Caudate nucleus (tissue), 63 donors: ENCODE measurements at places on chromosomes 12 and 14.

DNA sequence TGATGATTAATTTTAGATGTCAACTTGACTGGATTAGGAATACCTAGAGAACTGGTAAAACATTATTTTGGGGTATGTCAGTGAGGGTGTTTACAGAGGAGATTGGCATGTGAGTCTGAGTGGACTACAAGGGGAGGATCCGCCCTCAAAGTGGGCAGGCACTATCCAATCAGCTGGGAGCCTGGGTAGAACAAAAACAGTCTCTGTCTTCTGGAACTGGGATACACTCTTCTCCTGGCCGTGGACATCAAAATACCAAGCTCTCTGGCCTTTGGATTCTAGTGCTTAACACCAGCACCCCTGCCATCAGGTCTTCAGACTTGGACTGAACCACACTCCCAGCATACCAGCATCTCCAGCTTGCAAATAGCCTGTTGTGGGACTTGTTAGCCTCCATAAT, 4.4 kb upstream of the SCAF11 start:
- peak; percentile 41 for DNase-seq

DNA sequence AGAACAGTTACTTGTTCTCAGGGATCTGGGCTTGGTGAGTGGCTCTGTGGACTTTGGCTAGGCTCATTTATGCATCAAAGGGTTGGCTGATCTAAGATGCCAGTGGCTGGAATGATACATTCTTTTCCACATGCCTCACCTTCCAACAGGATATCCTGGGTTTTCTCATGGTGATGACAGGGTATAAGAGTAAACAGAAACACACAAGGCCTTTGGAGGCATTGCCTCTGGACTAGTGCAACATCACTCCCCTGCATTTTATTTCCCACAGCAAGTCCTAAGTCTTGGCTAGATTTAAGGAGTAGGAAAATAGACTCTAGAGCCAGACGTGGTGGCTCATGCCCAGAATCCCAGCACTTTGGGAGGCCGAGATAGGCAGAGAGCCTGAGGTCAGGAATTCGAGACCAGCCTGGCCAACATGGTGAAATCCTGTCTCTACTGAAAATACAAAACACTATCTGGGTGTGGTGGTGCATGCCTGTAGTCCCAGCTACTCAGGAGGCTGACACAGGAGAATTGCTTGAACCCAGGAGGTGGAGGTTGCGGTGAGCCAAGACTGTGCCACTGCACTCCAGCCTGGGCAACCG, 47.9 kb downstream of the RPH3A start:
- no peak for DNase-seq

GRCh38 chr14:50103558-50103957, 12.8 kb downstream of the VCPKMT start:
- DNase-seq, result no peak

GRCh38 chr14:69652942-69653684, 41.7 kb downstream of the SUSD6 start:
- no peak for DNase-seq

GRCh38 chr14:101234999-101235334, 326.3 kb upstream of the DIO3 start:
- no peak for DNase-seq

DNA sequence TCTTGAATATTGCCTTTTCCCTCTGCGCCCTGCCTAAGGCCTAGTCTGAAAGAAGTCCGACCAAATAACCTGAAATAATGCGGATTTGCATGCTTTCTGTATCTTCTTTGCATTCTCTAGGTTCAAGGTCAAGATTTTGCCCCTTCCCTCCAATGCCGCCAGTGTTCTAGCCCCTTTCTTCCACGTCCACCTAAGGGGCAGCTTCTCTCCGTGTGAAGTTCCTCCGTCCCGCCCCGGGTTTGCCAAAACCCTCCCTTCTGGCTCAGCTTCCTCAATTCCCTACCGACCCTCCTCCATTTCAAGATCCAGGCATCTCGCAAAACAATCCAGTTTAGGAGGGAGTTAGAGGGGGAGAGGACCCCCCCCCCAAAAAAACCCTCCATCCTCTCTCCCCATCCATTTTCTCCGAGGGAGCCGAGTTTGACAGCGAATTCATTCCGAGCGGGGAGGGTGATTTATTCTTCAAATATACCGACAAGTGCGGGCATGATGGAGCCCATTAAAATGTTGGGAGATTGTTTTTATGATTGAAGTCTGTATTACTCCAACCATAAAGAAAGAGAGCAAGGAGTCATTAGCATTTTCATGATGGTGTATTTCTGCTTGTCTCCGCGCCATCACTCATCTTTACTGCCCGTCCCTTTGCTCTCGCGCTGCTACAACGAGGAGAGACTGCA, 20.9 kb upstream of the ATP5MC2 start:
- no peak for DNase-seq

DNA sequence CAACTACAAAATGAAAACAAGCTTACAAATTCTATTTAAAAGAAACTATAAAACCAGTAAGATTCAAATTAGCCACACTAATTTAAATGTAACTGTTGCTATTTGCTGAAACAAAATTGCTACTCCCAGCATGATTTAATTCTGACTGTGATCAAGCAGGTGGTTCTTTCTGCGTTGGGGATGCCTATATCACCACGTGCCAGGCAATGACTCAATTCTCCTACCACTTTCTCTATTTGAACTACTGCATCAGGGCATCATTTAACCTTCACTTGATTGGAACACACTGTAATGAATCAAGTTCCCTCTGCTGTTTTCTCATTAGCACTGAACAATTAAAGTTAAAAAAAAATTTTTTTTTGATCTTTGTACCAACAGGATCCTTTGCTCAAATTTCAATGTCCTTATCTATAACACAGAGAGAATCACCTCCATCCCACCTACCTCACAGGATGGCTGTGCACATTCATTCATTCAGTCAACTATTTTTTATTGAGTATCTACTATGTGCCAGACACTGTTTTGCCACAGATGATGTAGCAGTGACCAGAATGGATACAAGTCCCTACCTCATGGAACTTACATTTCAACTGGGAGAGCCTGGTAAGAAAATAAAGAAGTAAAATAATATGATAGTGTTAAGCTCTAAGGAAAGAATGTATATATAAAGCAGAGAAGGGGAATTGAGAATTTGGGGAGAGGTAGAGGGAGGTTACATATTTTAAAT, 8.0 kb upstream of the ACTN1 start:
- peak; percentile 61 for DNase-seq

DNA sequence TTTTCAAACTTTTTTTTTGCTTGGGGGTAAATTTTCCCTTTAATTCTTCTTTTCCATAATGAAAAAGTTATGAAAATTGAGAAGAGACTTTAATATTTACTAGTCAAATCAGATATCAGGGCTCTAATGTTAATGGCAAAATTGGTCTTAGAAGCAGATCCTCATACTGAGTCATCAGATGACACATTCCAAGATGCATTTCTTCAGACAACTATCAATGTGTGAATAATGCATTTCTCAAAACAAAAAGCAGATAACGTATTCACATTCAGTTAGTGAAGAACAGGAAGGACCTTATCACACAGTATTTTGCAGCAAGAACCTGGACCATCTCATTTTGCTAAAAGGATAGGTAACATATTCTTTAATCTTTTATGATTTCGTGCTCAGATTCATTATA, 130.7 kb downstream of the GPHN start:
- DNase-seq, result no peak

GRCh38 chr12:109461049-109461845, 15.9 kb downstream of the KCTD10 start:
- DNase-seq, result no peak

- DNase-seq, result no peak
Measured at GRCh38 chr12:60853407-60853806, 1257.6 kb downstream of the SLC16A7 start.

GRCh38 chr12:6041891-6042290, 82.6 kb downstream of the VWF start:
- no peak for DNase-seq

GRCh38 chr12:18975933-18976332, 153.6 kb upstream of the PLEKHA5 start:
- no peak for DNase-seq

DNA sequence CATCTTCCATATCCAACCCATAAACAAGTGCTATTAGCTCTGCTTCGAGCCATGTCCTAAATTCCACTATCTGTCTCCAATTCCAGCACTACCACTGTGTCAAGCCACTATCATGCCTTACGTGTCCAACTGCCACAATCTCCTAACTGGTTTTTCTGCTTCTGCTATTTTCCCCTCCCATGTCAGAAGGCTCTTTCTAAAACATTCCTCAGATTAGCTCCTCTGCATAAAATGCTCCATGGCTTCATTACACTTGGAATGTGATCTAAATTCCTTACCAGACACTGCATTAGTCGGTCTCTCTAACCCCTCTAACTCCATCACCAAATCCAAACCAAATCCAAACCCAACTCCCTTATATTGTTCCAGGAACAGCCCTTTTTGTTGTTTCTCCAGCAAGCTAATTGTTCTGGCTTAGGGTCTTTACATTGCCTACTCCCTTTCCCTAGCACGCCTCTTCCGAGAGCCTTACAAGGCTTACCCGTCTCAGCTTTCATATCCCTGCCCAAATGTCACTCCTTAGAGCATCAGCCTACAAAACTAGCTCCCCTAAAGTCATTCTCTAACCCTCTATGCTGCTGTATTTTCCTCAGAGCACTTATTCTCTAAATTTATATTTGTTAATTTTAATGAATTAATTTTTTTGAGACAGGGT, 139.7 kb downstream of the HELB start:
- no peak for DNase-seq

DNA sequence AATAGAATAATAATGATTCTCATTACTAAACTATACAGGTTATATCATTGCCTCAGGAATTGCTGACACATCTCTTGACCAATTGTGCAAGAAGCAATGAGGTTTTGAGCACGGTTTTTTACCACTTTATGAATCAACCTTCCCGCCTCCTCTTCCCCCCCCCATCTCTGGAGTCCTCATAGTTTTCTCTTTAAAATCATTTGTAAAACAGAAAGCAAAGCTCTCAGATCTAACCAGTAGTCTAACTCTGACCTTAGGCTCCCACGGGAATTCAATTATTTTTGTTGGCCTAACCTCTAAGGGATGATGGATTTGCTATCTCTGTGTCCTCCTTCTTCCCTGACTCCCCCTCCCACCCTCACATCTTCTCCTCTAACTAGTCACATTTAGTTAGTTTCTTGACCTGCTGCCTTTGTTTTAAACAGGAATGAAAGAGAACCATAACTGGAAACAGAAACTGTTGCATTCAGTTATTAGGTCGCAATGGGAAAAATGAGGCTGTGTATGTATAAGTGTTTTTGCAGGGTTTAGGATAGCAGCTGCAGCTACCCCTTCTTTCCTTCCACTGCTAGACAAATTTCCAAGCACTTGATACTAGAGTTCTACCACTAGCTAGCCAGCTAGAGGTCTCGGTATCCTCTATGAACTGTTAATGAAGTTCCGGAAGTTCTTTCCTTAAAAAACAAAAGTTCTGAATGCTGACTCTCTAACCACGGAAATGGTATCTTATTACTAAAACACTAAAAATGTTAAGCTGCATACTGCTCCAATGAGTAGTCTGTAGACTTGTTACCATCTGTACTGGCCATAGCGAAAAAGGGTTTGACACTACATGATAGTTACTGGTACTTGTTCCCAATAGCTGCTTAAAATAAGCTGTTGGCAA, 65.4 kb downstream of the TAOK3 start:
- no peak for DNase-seq

GRCh38 chr12:33639975-33640374, 200.4 kb upstream of the SYT10 start:
- no peak for DNase-seq

- DNase-seq, result no peak
Measured at GRCh38 chr12:41486718-41487117, 298.6 kb downstream of the PDZRN4 start.

GRCh38 chr12:4450551-4451112, 5.0 kb upstream of the FGF6 start:
- DNase-seq, result no peak

DNA sequence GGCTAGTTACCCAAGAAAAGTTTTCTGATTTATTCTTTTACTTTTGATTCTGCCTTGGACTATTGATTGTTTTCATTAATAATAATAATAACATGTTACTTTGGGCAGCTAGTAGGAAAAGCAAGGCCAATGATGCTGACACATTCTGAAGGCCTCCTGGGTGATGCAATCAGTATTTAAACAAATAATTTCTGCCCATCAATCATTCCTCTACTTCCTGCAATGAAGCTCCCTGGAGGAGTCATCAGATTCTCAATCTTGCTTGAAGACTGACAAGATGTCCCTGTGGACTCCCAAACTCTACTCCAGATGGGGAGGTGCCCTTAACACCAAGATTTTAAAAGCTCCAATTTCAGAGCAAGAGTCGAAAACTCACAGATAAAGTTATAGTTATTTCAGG, at the start of gene SPX:
TSS of gene SPX (plus strand) at position 244 of the 400 bp plus-strand sequence. CDS start 177 bp downstream, outside the sequence.
- DNase-seq, result no peak

- no peak for DNase-seq
Measured at GRCh38 chr14:75392686-75393641, 34.9 kb upstream of the JDP2 start.

DNA sequence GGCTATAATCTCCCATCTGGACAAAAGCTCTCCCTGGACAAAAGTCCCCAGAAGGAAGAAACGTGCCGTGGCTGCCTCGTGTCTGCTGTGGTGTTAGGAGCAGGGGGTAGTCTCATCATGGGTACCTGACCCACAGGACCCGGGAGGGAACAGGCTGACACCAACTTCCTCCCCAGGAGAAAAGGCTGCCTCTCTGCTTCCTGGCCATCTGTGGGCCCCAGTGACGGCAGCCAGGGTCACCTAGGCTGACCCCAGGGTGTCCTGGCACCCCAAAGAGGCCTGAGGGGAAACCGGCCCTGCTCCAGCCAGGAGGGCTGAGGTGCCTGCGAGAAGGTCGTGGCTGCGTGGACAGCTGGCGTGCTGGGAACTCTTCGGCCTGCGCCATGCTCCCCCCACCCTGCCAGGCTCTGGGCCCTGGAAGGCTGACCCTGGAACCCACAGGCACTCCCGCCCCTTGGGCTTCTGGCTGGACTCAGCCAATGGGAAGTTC, 133.9 kb downstream of the RFLNA start:
- DNase-seq, result no peak

- DNase-seq, result peak; percentile 70
Measured at GRCh38 chr14:93431036-93431670, 414 bp downstream of the UNC79 start.

DNA sequence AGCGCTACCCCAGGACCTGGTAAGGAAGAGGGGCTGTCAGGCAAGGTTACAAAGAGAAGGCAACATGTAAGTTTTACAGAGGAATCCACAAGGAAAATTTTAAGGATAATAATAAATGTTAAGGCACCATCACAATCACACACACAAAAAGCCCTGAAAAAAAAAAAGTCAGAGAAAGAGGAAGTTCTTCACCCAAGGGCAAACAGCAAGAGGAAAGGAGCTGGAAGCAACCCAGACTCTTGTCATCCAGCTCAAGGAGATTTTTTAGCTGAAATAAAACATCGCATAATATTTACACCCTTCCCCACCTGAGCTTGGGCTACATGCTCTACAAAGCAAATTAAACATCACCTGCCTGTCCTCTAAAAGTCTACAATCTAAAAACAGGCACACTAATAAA, 9.5 kb downstream of the SPTB start:
- DNase-seq, result no peak

- no peak for DNase-seq
Measured at GRCh38 chr14:99163446-99163845, 108.6 kb downstream of the BCL11B start.

GRCh38 chr14:24701062-24701461, 67.1 kb upstream of the GZMB start:
- no peak for DNase-seq

- DNase-seq, result no peak
Measured at GRCh38 chr12:105020241-105020962, 34.3 kb downstream of the NOPCHAP1 start.
